ENCODE measurements at places on chromosomes 5 and 9.
A peak's percentile ranks its signal among the peaks of the same experiment; 100 is the strongest.

DNA sequence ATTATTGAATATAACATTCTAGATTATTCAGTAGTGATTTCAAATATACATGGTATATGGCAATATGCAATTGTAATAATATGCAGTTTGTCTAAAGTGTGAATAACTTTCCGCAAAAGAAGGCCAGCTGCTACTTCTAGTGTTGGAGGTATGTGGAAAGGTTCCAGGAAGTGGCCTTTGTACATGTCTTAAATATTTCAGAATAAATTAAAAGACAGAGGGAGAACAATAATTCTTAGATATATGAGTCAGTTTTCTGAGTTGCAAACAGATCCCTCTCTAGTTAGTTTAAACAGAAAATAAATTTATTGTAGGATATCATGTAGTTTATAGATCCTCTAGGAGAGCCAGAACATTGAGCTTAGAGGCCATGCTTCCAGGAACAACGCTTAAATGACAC is 210.8 kb upstream of the ELL2 start:
- no peak for DNase-seq

- DNase-seq: peak; percentile 56
Measured at GRCh38 chr5:9059920-9060691, 485.8 kb downstream of the SEMA5A start.

DNA sequence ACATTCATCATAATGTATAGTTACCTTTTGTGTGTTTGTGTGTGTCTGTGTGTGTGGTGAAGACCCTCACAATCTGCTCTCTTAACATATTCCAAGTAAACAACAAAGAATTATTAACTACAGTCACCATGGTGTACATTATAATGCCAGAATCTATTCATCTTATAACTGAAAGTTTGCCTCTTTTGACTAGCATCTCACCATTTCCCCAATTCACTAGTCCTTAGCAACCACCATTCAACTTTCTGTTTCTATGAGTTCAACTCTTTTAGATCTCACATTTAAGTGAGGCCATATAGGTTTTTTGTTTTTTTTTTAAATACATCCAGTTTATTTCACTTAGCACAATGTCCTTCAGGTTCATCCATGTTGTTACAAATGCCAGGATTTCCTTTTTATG is 83.6 kb downstream of the SMC2 start:
- no peak for DNase-seq

DNA sequence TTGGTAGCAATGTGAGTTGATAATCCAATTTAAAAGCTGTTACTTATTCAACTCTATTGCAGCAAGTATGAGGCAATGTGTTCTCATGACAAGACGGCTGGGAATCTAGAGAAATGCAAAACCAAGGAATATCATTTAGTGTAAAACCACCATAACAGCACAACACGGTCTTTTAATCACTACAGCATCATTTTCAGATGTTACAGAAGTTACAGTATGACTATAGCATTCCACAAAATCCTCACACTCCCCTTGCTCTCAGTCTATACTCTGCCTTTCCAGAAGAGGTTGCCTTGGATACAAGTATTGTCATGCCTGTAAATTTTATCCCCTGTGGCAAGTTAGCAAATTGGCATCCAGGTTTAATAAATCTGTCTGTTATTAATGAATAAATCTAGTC is 28.6 kb upstream of the TAS2R1 start:
- DNase-seq: peak; percentile 75

GRCh38 chr5:134440201-134440755 is 28.6 kb upstream of the CDKN2AIPNL start:
- DNase-seq: no peak

DNA sequence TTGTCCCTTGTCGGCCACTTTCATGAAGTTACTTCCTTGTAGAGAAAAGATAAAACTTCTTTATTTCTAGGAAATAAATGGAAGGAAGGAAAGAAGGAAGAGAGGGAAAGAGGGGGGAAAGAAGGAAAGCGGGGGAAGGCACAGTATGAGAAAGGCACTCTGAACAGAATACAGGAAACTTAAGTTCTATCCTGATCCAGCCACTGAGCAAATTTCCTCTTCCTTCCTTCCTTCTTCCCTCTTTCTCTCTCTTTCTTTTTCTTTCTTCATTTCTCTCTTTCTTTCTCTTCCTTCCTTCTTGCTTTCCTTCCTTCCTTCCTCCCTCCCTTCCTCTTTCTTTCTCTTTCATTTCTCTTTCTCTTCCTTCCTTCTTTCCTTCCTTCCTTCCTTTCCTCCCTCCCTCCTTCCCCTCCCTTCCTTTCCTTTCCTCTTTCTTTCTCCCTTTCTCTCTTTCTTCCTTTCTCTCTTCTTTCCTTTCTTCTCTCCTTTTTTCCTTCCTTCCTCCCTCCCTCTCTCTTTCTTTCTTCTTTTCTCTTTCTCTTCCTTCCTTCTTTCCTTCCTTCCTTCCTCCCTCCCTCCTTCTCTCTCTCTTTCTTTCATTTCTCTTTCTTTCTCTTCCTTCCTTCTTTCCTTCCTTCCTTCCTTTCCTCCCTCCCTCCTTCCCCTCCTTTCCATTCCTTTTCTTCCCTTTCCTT is 240.2 kb upstream of the BRINP1 start:
- DNase-seq: no peak

GRCh38 chr9:98897745-98898144 is 46.0 kb upstream of the COL15A1 start:
- DNase-seq: no peak

DNA sequence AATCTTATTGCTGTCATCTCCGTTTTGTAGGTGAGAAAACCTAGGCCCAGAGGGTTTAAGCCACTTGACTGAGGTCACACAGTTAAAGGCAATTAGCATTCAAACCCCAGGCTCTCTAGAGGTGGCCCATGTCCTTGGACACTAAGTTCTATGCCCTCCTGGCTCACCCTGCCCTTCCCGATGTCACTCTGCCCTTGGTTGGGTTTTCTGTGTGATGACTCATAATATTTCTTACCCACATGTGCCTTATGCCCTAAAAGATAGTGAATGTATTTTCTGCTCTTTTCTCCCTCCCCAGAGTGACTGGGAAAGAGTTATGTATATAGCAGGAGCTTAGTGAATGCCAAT is 174.5 kb upstream of the PITX1 start:
- DNase-seq: no peak

Data from AG09319 (cell line).